ENCODE measurements at places on chromosomes 6 and 20. TPM values are rescaled to one million over a fixed set of nuclear protein-coding genes. Genes with fewer than 3 reads are reported as not detected.

SMLR1 gene
- 7.1 TPM for total RNA-seq

PCK1 gene
- 494 TPM for total RNA-seq

SLC25A27 gene
- total RNA-seq = 57.8 TPM

BLTP3A gene
- 10.2 TPM for total RNA-seq

EYA2 gene
- total RNA-seq = 1.7 TPM

HACE1 gene
- total RNA-seq = 11.8 TPM

OVOL2 gene
- total RNA-seq = 30.6 TPM

GRCh38 chr6:44177691-44178423 is 19.2 kb downstream of the CAPN11 start:
- no peak for DNase-seq

DNA sequence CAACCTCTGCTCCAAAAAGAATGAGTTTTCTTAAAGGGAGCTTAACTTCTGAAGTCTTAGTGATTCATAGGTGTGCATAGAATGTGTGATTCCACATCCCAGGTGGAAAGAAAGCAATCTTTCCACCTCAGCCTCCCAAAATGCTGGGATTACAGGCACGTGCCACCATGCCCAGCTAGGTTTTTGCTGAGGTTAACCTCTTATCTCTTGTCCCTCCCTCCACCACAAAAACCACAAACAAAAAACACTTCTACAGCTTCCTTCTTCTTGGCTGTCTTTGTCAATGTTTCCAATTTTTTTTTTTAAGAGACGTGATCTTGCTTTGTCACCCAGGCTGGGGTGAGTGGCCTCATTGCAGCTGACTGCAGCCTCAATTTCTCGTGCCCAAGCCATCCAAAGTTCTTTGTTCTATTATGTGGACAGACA is 8.1 kb upstream of the CSE1L start:
- DNase-seq = no peak

DNA sequence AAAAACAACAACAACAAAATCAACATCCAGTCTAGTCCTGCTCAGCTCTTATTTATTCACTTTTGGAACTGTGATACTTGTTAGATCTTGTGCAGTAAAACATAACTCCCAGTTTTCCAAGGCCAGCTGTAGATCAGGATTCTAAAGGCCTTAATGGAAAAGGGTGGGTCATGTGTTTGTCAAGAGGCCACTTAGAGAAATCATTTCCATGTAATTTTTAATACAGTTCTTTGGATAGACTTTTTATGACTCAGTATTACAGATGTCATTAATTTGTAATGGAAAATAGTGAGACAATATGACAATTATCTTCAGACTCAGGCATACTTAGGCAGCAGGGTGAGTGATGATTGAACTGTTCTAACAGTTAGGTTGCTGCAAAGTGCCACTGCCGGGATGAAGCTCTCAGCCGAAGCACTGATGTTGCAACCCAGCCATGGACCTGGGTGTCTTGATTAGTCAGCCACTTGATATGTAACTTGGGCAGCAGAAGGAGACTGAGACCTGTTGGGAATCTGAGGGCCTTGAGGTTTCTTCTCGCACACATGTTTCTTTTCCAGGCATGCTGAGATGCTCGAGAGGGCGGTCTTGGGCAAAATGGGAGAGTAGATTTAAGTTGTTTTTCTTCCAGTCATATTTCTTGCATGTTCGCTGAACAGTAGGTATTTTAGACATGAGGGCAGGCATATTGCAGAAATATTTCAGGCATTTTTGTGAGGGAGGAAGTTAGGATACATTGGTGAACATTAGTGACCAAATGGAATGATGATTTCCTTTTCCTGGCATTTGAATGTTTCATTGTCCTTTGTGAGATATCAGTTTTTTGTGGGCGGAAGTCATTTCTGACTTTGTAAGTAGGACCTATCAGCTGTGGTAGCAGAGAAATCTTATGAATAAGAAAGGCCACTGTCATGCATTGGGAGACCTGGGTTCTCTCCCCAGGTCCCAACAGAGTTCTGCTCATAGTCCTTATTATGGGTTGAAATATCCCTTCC is 52.3 kb downstream of the SLX4IP start:
- no peak for DNase-seq

DNA sequence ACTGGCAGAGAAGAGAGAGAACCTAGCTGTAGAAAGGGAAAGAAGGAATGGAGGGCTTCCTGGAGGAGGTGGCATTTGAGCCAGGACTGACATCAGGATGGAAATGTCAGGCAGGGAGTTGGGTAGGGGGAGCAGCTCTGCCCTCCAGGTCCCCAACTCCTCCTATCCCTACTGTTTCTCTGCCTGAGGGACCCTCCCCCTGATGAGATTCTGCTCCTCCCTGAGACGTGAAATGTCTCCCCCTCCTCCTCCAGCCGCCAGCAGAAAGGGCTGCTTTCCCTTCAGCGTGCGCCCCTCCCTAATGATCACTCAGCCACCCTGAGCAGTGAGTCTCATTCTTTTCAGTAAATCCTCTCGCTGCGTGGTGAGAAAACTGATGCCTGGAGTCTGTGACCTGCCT is 40.6 kb downstream of the HLA-DPB1 start:
- no peak for DNase-seq

DNA sequence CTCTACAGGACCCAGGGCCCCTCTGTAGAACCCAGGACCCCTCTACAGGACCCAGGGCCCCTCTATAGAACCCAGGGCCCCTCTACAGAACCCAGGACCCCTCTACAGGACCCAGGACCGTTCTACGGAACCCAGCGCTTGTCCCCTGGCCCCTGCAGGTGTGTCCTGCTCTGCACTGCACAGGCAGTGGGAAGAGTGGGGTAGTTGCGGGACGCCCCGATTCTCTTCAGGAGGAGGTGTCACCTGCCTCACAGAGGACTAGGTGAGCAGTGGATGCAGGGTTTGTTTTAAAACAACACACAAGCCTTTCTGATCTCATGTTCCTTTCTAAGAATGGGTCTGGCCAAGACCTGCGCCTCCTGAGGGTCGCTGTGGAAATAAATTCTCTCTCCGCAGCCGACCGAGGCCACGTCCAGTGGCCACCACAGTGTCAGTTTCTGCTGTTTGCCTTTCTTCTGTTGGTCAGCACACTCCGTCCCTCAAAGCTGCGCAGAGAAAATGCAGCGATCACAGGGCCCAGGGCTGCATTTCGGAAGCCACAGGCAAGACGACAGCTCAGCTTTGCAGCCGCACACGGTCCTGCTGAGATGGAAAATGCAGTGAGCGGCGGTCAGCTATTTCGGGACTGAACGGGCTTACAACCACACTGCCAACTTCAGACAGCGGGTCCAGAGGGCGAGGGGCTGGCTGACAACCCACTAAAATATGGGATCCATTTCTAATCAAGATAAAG is 135.2 kb downstream of the DLL1 start:
- no peak for DNase-seq

DNA sequence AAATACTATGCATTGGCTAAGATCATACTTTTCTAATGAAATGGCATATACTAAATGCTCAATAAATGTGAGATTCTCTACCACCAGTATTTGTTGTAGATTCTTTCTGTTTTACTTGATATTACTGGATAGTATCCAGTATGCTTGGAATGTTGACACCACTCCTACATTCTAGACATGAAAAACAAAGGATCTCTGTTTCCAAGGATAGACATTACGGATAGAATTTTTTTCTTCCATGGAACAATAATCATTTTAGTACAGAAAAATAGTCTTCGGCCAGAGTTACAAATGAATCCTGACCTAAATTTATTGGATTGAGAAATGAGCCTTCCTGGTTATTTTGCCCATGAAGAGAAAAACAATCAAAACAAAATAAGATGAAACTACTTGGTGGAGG is 258.2 kb upstream of the NT5E start:
- no peak for DNase-seq

DNA sequence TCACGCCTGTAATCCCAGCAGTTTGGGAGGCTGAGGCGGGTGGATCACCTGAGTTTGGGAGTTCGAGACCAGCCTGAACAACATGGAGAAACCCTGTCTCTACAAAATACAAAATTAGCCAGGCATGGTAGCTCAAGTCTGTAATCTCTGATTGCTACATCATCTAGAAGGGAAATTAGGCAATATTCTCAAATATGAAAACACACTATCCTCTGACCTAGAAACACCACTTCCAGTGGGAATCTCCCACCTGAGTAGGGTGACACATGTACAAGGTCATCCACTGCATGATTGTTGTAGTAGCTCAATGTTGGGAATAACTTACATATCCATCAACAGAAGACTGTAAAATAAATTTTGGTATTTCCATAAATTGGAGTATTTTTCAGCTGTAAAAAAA is 19.1 kb upstream of the SIRPD start:
- no peak for DNase-seq

GRCh38 chr20:61434341-61434781 is 182.3 kb downstream of the CDH4 start:
- no peak for DNase-seq

DNA sequence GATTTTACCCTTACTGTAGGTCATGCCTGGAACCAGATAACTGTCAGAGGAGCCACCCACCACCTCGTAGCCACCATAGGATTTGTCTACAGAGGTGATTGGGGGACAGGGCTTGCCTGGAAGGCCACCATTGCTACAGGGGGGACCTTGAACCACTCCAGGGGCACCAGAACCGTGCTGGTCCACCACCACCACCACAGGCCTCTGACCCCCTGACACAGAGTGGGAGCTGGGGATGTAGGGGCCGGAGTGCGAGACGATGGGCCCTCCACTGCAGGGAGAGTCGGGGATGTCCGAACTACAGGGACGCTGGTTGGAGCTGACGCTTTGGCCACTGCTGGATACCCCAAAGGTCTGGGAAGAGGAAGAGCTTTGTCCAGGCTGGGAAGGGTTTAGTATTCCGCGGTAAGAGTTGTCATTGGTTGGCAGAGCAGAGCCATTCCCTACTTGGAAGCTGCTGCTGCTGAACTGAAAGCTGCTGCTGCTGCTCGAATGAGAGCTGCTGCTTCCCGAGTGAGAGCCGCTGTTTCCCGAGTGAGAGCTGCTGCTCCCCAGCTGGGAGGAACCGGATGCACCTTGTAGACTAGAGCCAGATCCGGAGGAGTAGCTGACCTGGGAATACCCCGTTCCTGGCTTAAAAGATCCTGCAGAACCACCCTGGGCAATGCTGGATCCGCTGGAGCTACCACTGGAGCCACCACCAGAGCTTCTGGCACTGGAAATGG is 2.2 kb downstream of the PSORS1C1 start:
- no peak for DNase-seq

DNA sequence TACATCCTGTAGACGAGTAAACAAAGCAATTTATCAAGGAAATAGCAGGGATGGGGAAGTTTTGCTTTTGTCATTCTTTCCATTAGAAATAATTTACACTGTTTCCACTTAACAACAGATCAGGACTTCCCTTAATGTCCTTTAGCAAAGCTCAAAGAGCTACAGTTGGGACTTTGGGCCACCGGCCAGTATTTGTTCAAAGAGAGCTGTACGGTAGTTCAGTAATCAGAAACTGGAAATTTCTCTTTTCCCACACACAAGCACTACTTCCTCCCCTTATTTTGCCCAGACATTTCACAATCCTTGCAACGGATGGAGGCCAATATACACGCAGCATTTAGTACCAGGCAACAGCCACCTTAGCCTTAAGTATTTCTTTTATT is 12.1 kb upstream of the HINT3 start:
- no peak for DNase-seq

- no peak for DNase-seq
These were observed 333.2 kb upstream of the JARID2 start for GRCh38 chr6:14912706-14913105.

- no peak for DNase-seq
These were observed 133.5 kb downstream of the MAN1A1 start for GRCh38 chr6:119215885-119216590.

DNA sequence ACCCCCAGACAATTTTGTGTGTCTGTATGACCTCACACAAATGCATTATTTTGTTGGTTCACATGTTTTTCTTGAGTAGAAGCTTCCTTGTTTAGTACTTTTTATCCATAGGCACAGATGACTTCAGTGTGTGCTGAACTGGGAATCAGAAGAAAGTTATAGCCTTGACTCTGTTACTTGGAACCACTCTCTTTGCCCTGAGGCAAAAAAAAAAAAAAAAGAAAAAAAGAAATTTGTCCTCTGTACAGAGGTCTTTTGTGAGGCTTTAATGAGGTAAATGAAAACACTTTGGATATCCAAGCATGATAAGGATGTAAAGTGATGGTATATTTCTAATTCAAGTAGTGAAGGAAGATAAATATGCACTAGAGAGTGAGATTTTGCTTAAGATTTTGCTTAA is 51.9 kb downstream of the TRMT11 start:
- no peak for DNase-seq

DNA sequence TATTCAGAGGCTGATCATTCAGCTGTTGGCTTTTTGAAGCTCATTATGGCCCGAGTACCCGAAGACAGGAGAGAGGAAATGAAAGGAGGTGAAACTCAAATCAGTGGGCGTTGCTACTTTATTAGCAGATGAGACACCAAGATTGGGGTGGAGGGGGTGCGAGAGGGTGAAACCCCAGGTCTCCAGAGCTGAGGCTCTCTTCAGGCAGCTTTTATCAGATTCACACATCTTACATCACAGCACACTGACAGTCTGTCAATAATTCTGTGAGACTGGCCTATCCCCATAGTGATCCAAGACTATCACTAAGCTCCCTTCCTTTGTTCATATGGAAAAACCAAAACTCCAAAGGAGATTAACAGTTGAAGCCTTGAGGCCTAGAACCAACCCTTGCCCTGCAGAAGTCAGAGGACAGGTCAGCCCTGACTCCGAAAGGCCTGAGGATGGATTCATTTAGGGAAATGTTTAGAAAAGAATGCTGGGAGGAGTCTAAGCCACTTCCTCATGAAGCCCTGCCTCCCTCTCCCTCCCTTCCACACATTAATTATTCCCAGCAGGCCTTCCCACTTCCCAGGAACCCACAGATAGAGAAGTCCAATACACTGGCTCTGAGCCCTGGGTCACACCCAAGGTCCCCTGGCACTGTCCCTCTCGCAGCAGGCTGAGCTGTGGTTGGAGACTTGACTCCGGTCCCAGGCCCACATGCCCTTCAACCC is 23.2 kb downstream of the TRERF1 start:
- DNase-seq = peak; percentile 61

DNA sequence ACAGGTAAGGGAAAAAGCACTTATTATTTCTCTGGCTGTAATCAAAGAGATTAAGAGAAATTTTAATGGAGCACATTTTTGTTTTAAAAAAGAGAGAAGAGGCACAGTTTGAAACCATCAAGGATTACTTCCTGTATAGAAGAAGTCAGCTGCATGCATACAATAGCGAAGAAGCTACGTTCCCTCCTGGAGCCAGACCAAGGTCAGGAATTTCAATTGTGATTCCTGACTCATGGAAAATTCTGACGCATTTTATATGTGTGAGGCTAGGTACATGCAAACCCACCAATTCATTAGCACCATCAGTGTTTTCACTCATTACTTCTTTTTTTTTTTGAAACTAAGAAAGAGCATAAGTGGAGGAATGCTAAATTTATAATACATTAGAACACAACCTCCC is 232.7 kb upstream of the SGK1 start:
- no peak for DNase-seq

GRCh38 chr20:11128220-11128718 is 454.5 kb upstream of the JAG1 start:
- no peak for DNase-seq

GRCh38 chr6:122894791-122895190 is 101.2 kb upstream of the CLVS2 start:
- DNase-seq = no peak
